Heart left ventricle (tissue), 16 donors: ENCODE measurements at places on chromosomes 5 and 9.

DNA sequence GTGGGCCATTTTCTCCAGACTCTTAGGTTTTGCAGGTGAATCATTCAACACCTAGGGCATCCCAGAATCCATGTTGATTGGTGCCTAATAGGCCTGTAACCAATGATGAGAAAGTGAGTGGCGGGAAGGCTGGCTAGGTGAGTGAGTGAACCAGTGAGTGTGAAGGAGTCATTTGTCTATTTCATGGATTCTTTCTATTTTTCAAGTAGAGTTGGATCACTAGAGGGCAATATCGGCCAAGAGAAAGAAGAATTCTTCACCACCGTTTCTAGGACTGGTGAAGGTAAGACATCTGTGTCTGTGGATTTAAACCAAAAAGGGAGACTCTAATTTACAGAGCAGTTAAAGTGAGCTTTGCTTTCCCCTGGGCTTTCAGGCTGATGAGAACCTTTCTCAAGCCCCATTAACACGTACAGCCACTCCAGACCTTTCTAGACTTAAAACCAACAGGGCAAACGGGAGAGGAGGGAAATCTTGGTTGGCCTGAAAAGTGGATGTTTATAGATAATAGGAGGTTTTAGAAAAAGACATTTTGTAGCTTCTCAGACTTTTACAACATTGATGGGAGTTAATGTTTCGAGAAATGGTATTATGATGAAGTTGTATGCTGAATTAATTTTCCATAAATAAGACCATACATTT, 114.3 kb upstream of the IL12B start:
- DNase-seq = no peak

GRCh38 chr5:98698359-98698758, 75.1 kb upstream of the RGMB start:
- no peak for DNase-seq

DNA sequence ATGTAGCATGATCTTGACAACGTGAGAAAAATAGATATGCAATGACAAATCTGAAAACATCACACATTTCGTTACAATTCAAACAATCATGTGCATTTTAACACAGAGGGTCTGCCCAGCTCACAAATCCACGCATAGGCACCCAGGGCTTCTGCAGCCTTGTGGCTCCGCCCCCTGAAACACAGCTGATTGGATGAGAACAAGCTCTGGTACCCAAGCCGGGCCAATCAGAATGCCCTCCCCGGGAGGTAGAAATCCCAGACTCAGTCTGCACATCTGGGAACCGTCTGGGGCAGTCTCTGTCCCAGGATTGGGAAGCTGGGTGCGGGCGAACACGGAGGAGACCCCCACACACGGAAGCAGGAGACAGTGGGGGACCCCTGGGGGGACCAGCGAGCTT, 137.5 kb downstream of the GAPVD1 start:
- no peak for DNase-seq

DNA sequence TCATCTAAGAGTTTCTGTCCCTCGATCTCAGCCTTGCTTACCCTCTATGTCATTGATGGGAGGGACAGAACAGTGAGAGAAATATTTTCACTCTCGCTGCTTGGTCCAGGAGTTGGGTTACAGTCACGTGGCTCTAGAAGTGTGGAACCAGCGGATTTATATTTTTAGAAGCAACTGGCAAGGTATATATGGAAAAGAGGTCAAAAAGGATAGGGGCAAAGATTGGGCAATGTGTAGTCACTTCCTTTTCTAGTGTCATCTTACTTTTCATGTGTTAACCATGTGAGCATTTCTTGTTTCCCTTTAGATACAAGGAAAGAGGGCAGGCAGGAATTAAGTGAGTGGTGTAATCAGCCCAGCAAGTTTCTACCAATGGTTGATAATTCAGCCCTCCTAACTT, 111.5 kb upstream of the ZNF366 start:
- DNase-seq = no peak

DNA sequence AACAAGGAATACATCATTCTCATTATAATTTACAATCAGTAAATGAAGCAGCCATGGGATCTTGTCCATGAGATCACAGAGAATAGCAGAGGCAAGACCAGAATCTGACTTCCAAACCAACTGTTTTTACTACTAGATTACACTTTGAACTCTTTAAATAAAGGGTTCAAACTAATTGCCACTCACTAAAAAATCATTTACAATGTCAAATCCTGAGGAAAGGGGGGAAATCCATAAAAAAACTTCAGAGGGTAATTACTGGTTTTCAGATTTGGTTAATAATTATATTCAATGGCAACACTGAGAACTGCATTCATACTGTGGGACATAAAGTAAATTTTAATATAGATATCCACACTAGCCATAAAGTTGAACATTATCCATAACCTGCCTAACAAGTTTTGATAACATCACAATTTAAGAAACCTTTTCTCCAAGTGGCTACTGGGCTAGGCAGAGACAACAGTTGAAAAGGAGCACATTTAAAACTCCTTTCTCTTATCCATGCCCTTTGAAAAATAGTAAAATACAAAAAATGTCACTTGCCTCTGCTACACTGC, 15.9 kb downstream of the PLPP1 start:
- no peak for DNase-seq
